ENCODE measurements at places on chromosomes 3 and 15.
A peak's percentile ranks its signal among the peaks of the same experiment; 100 is the strongest.

GRCh38 chr15:75455982-75456531, 4.6 kb upstream of the SIN3A start:
- DNase-seq, result peak; percentile 40

GRCh38 chr15:70016511-70016994, 81.2 kb downstream of the TLE3 start:
- DNase-seq, result no peak

- no peak for DNase-seq
Measured at GRCh38 chr3:156172536-156172935, 52.2 kb downstream of the KCNAB1 start.

GRCh38 chr3:78868570-78868969, 899.2 kb downstream of the ROBO1 start:
- DNase-seq, result no peak

GRCh38 chr3:32837789-32838188, 20.0 kb downstream of the TRIM71 start:
- no peak for DNase-seq

DNA sequence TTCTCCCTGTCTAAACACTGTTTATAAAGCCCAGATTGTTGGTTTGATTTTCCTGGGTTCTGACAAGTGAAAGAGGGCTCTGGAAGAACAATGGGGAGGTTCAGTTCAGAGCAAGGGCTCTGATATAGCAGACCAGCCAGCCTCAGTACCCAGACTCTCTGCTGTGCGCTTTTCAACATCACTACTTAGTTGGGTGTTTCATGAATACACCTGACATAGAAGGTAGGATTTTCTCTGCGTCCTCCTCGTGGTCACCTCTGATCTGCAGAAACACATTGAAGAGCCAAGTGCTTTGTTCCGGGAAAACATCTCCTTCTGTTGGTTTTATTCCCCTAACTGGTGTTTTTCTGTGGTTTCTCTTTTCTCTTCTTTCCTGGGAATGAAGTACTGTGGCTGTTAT, 99.5 kb downstream of the EPHB1 start:
- no peak for DNase-seq

GRCh38 chr3:112966633-112967032, 8.3 kb downstream of the CD200R1 start:
- DNase-seq, result no peak

Data from activated gamma-delta T cell treated with Interleukin-2 at 50 U/mL for 16 hours (primary cell).